B cell (primary cell): ENCODE measurements at places on chromosomes 2 and 18. TPM values are rescaled to one million over a fixed set of nuclear protein-coding genes. Genes with fewer than 3 reads are reported as not detected.

DOCK10 gene
- 139 and 140 TPM in 2 replicates for total RNA-seq

RDH14 gene
- 18.5 and 19.4 TPM in 2 replicates for total RNA-seq

ZCCHC2 gene
- 53.7 and 63.0 TPM in 2 replicates for total RNA-seq

- no peak for DNase-seq
Measured at GRCh38 chr2:18719978-18720775, 130.8 kb upstream of the NT5C1B start.

GRCh38 chr18:2908166-2908945 is 61.5 kb downstream of the EMILIN2 start:
- DNase-seq: no peak

DNA sequence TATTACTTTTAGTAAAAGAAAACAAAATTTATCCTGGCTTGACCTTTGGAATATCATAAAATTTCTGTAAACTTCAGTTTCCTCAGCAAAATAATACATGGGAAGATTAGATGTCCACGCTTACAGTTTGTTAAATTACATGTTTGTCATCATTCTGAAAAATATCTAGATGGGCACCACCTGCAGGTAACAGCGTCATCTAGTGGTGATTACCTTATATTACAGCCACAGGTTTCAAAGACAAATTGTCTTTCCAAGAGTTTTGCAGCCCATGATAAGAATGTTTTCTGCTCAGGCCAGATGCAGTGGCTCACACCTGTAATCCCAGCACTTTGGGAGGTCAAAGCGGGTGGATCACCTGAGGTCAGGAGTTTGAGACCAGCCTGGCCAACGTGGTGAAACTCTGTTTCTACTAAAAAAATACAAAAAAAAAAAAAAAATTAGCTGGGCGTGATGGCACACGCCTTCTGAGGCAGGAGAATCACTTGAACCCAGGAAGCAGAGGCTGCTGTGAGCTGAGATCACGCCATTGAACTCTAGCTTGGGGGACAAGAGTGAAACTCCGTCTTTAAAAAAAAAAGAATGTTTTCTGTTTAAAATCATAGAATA is 96.3 kb upstream of the RASGRP3 start:
- DNase-seq: no peak
